ENCODE measurements at places on chromosomes 7 and 10. TPM values are rescaled to one million over a fixed set of nuclear protein-coding genes. Genes with fewer than 3 reads are reported as not detected.

GRCh38 chr10:76553263-76554032 is 1084.2 kb downstream of the KCNMA1 start:
- DNase-seq: no peak

DNA sequence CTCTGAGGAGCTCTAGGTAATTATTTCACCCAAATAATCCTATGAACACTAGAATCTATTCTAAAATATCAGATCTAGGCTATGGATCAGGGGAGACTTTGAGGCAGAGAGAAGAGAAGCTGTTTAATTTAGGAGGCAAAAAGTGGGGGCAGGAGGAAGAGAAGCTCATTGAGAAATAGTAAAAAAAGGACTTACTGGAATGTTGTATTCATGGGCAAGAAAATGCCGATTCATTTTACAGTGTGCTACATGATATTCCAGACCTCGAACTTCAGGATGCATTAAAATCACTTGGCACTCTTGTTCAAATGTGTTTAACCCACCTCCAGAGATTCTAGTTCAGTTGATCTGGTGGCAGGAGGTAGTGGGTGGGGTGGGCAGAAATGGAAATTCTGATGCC is 109.5 kb upstream of the ITGB1 start:
- DNase-seq: no peak

DNA sequence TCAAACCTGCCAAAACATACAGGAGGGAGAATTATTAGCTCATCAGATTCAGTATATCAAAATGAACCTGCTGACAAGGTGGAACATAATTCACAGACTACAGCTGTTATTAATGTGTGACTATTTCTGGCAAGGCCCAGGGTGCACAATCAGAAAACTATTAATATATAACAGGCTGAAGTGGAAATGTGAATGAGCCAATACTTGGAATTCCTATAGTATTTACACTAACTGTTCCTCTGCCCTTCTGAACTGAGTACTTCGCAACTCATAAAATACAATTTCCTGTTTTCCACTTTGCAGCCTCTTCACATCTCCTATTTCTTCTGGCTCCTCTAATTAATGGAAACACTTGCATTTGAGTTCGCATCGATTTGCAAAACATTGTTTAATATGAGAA is 330.8 kb downstream of the DPP6 start:
- DNase-seq: no peak

DNA sequence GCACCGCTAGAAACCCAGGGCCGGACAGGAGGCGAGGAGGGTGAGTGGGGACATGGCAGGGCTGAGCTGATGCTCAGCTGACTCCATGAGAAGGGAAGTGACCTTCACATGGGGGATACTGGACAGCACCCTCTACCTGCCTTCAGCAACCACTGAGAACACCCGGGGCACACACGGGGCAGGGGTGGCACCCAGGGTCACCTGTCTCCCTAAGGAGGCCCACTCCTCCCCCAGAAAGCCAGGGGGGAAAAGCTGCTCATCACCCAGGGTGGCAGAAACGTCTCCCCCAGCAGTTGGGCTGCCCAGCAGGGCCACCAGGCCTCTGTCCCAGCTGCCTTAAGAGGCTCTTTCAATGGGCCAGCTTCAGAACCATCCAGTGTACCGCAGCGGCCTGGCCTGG is 159.7 kb downstream of the RNF216 start:
- no peak for DNase-seq

- DNase-seq: no peak
Observed at GRCh38 chr10:101032637-101033224, 1.7 kb downstream of the SFXN3 start.

DNA sequence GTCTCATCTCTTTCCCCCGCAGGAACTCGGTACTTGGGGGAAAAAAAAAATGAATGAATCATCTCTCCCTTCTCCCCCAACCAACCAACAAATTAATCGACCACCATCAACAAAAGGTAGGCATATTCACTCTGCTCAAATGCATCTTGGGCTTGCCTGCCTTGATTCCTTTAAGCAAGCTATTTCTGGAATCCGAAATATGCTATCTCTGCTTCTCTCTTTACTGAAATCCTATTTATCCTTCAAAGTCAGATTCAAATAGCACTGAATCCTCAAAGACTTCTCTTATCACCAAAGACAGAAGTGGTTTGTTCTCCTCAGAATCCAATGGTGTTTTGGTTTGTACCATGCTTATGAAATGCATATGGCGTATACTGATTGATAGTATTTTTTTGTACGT is 49.6 kb upstream of the TPK1 start:
- no peak for DNase-seq

- DNase-seq: no peak
Observed at GRCh38 chr10:30186371-30186875, 127.0 kb upstream of the JCAD start.

DNA sequence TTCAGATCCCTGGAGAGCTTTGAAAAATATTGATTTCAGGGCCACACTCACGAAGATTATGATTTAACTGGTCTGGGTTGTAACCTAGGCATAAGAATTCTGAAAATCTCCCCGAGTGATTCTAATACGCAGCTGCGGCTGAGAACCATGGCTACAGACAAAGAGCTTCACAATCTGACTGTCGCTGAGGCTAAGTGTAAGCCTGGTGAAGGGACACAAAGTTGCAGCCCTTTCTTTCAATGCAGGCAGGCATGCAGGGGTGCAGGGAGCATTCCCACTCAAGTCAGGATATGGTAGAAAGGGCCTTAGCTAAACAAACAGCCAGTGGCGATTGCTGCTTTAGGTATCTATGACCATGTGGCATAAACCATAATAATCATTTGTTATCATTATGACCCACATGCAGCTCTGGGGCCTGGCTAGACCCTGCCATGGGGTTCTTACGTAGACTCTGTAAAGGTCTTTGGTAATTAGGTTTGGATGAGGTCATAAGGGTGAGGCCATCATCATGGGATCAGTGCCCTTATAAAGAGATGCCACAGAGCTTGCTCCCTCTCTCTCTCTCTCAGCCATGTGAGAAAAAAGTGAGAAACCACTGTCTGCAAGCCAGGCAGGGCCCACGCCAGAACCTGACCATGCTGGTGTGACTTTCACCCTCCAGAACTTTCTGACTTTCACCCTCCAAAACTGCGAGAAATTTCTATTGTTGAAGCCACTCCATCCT is 88.4 kb upstream of the LANCL2 start:
- DNase-seq: no peak

GRCh38 chr10:76974017-76974691 is 663.5 kb downstream of the KCNMA1 start:
- DNase-seq: no peak

Gene TRIM73
- total RNA-seq: 35.1 TPM

Gene PLAU
- 0.30 TPM for total RNA-seq

Gene CHAT
- total RNA-seq: not detected

Gene WEE2
- total RNA-seq: not detected

Gene PAPSS2
- 0.70 TPM for total RNA-seq

Gene MSMB
- not detected for total RNA-seq

Data from naive thymus-derived CD8-positive, alpha-beta T cell (primary cell).